ENCODE measurements at places on chromosomes 2 and 18. TPM values are rescaled to one million over a fixed set of nuclear protein-coding genes. Genes with fewer than 3 reads are reported as not detected.
A peak's percentile ranks its signal among the peaks of the same experiment; 100 is the strongest.

DNA sequence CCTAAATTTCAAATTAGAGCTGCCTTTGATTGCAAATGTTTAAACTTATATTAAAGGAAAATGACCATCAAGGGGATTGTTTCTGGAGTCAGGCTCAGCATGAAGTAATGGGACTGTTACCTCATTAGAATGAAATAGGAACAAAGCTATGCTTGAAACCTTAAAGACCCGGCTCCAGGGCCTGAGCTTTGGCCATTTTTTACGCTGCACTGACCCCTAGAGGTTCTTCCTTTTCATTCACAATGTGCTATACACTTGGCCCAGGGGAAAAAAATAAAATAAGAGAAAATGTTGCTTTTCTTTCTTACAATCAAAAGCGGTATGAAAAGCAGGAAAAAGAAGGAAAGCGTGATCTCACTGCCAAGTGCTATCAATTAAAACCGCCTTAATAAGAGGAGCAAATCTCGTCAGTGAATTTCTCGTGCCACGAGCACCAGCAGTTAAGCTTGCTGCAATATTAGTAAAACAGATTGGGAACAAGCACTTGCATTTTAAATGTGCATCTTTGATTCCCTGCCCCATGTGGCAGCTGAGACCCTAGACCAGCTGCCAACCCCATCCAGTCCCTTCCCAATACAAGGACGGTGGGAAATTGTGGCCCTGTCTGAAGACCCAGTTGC is 96.6 kb downstream of the MBD2 start:
- H3K36me3 ChIP-seq: no peaks in the 10 kb centered on the region
- peak; percentile 76 for DNase-seq
- peaks cover 5% of the 10 kb centered on the region for H3K4me1 ChIP-seq
- no peak overlapping the region for H3K27ac ChIP-seq
- H3K27me3 ChIP-seq: no peaks in the 10 kb centered on the region

Gene SERPINB10
- not detected for total RNA-seq

Gene XIRP2
- total RNA-seq: 0.11 TPM

DNA sequence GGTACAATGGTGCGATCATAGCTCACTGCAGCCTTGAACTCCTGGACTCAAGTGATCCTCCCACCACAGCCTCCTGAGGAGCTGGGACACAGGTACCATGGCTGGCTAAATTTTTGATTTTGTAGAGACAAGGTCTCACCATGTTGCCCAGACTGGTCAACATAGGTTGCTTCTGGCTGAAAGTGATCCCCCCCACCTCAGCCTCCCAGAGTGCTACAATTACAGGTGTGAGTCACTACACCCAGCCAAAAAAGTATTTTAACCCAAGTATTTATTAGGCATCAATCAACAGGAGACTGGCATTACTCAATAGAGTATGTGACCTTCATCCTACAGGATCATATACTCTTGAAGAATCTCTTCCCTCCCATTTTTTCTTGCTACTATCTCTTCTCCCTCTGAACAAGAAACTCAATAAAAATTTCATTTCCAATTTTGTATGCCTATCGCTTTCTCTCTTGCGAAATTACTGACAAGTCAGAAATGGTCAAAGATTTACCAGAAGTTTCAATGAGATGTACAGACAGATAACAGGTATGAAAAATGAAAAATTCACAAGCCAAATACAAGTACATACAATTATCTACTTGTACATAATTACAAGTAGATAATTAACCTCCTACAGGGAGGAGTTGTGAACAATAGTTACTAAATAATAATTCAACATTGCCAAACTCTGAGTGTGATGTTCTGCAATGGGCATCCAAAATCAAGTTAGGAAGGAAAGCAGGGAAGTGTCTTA is 34.9 kb upstream of the CCNT2 start:
- DNase-seq: peak; percentile 29
- no peaks in the 10 kb centered on the region for H3K4me1 ChIP-seq
- H3K27me3 ChIP-seq: no peaks in the 10 kb centered on the region
- H3K4me3 ChIP-seq: no peak overlapping the region
- H3K36me3 ChIP-seq: no peaks in the 10 kb centered on the region
- no peak overlapping the region for H3K27ac ChIP-seq

Gene CXCR2
- total RNA-seq: not detected

- DNase-seq: no peak
- no peak overlapping the region for H3K4me3 ChIP-seq
- no peaks in the 10 kb centered on the region for H3K36me3 ChIP-seq
- H3K27ac ChIP-seq: no peak overlapping the region
- H3K4me1 ChIP-seq: peaks cover 9% of the 10 kb centered on the region
- H3K27me3 ChIP-seq: peaks cover 21% of the 10 kb centered on the region
Observed at GRCh38 chr2:65940856-65941255, 494.1 kb upstream of the MEIS1 start.

DNA sequence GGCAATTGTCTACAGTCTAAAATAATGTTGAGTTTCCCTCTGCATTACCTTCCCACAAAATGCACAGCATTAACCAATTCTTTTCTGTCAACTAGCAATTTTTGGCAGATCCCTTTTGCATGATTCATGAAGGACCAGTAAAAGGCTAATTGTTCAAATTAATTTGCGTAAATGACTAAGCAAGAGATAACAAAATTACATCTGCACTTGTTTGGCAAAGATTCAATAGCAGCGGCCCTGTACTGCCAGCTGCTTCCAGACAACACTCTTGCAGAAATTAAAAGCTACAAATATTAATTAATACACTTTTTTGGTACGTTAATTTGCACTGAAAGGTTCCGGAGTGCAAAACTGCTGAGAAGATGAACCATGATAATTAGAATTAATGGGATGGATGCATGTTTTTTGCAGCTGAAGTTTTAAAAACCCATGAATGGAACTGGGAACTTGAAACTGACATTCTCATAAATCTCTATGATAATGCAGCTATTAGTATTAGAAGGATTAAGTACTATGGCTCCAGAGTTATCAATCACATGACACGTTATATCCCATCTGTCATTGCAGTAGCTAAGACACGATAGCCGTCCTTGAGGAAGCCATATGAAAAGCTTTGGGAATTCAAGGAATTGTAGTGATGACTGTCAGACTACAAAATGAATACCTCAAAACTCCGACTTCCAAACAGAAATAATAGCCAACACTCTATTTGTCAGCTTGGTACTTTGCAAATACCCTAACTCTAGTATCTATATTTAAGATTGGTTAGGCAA is 1268.3 kb upstream of the ACVR2A start:
- H3K27ac ChIP-seq: no peak overlapping the region
- H3K4me3 ChIP-seq: no peak overlapping the region
- H3K4me1 ChIP-seq: peaks cover 32% of the 10 kb centered on the region
- H3K27me3 ChIP-seq: no peaks in the 10 kb centered on the region
- DNase-seq: peak; percentile 14
- no peaks in the 10 kb centered on the region for H3K36me3 ChIP-seq

- H3K4me1 ChIP-seq: peaks cover 48% of the 10 kb centered on the region
- H3K27ac ChIP-seq: no peak overlapping the region
- no peaks in the 10 kb centered on the region for H3K27me3 ChIP-seq
- DNase-seq: no peak
Observed at GRCh38 chr18:26546875-26547645, 1.3 kb downstream of the KCTD1 start.

DNA sequence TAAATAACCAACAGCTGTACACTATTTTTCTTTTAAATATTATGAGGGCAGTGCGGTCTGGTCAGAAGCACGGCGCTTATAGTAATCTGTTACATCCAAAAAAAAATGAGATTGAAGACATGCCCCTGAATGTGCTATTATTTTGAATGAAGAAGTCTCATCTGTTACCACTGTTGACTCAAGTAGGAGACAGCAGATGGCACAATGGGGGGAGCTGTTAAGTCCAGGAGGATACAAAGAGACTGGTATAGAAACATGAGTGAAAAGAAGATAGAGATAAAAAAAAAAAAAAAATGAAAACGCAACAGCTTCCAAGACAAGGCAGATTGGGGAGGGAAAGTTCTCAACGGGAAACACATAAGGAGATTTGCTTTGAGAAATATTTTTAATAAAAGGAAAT is 425.5 kb upstream of the PKDCC start:
- DNase-seq: no peak
- no peak overlapping the region for H3K27ac ChIP-seq
- no peak overlapping the region for H3K4me3 ChIP-seq
- H3K27me3 ChIP-seq: peaks cover 66% of the 10 kb centered on the region
- H3K4me1 ChIP-seq: no peaks in the 10 kb centered on the region

Gene SLC19A3
- total RNA-seq: 0.26 TPM

Data from PC-3 (cell line).